Mucosa of descending colon (tissue), 3 donors: ENCODE measurements at places on chromosomes 5 and 9.

GRCh38 chr5:116605310-116606070 lies 30.9 kb upstream of the SEMA6A start:
- no peak for DNase-seq

- no peak for DNase-seq
These were observed 455.1 kb upstream of the TLE4 start for GRCh38 chr9:79116709-79117108.

GRCh38 chr5:107388141-107388861 lies 282.4 kb downstream of the EFNA5 start:
- no peak for DNase-seq

GRCh38 chr5:10775646-10776045 lies 14.6 kb upstream of the DAP start:
- DNase-seq: no peak

DNA sequence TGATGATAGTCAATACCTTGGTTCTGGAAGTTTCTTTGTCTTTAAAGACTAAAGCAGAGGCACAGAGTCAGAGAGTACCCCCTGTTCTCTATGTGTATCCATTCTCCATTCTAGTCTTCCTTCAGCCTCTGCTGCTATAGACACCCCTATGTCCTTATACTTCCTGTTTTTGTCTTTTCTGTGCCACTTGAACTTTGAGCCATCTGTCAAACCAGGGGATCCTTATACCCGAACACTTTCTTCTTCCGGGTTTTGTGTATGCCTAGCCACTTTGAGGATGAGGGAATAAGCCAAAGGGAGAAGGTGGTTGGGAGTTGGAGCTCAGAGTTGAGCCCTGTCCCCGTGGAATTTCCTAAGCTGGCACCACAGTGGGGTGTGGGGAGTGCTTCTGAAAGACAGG lies 61.1 kb upstream of the IL6ST start:
- no peak for DNase-seq

- no peak for DNase-seq
These were observed 19.2 kb upstream of the HEXB start for GRCh38 chr5:74665816-74666215.

- DNase-seq: no peak
These were observed 133.4 kb downstream of the MRPL36 start for GRCh38 chr5:1666221-1666620.

GRCh38 chr5:174057206-174057605 lies 11.7 kb downstream of the NSG2 start:
- no peak for DNase-seq

- no peak for DNase-seq
These were observed 155.6 kb downstream of the PHF2 start for GRCh38 chr9:93731963-93732362.

DNA sequence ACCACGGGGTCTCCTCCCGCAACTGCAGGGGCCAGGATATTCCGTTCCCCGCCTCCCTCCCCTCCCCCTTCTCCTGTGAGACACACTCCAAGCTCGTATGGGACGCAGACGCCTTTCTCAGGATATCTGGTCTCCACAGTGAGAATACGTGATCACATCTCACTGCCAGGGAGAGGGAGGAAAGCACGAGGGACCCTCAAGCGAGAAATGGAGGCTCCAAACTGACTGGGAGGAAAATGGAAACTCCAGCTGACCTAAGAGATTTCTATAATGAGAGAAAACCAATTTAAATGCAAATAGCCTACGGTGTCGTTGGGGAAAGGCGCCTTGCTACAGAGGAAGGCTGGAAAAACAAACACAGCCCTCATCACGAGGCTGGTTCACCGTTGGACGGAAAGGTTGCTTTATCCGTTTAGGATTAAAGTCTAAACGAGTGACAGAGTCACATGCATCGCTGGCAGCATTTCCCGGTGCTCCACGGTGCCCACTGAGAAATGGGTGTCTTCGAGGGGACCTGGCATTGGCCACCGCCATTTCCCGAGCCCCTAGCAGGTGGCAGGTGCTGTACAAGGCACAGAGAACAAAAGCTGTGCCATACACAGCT lies 116.9 kb upstream of the CPEB4 start:
- DNase-seq: peak; percentile 61

GRCh38 chr5:9877488-9877887 lies 247.3 kb upstream of the TAS2R1 start:
- DNase-seq: no peak

DNA sequence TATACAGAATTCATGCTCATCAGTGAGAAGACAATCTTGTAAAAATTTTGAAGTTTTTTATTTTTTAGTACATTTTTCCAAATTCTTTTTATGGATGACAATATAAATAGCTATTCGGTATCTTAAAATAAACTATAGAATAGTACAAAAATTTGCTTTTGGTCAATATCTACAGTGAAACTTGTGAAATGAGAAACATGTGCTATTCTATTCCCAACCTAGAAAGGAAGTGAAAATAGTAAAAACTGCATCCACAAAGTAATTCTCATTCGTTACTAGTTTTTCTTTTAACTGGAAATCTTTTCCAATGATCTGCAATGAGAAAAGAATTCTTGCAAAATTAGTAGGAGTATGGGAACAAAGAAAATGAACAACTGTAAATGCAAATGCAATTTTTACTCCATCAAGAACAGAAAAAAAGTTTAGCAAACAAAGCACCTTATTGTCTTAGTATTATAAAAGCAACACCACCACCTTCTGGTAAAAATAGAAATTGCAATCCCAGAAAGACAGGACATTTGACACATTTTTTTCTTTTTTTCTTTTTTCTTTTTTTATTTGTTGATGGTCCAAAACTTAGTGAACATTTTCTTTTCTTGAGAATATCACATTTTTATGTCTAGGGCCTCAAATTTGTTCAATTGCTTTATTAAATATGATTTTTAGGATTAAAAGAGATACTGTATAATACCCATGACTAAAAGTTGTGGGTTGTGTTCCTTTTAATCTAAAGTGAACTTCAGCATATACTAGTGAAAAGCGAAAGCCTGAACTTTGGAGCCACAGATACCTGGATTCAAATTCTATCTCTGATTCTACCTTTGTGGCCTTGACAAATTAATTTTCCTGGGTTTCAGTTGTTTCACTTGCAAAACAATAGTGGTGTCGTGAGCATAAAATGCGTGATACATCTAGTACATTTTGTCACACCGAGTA lies 72.3 kb downstream of the SLCO4C1 start:
- DNase-seq: no peak

- DNase-seq: peak; percentile 61
These were observed 6.1 kb downstream of the SUSD3 start for GRCh38 chr9:93064392-93065134.

GRCh38 chr5:120152472-120152871 lies 311.6 kb upstream of the PRR16 start:
- DNase-seq: no peak

DNA sequence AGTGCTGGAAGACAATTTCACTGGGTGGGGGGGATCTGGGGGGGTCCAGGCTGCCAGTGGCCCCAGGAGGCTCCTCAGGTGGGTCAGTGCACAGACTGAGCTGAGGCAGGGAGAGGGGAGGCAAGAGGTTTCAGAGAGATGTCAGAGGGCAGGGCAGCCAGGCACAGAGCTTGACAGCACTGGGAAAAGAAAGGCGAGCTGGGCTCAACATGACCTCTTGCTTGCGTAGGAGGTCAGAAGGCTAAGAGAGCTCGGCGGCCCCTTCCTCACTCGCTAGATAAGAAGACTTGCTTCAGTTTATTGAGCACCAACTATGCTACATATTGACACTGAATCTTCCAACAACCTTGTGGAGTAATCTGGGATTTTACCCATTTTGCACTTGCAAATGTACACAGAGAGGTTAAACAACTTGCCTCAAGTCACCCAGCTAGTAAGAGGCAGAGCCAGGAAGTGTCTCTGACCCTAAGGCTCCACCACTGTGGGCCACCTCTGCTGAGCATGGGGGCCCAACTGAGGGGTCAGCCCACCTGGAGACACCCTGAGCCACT lies 3.5 kb downstream of the PDLIM7 start:
- DNase-seq: no peak

DNA sequence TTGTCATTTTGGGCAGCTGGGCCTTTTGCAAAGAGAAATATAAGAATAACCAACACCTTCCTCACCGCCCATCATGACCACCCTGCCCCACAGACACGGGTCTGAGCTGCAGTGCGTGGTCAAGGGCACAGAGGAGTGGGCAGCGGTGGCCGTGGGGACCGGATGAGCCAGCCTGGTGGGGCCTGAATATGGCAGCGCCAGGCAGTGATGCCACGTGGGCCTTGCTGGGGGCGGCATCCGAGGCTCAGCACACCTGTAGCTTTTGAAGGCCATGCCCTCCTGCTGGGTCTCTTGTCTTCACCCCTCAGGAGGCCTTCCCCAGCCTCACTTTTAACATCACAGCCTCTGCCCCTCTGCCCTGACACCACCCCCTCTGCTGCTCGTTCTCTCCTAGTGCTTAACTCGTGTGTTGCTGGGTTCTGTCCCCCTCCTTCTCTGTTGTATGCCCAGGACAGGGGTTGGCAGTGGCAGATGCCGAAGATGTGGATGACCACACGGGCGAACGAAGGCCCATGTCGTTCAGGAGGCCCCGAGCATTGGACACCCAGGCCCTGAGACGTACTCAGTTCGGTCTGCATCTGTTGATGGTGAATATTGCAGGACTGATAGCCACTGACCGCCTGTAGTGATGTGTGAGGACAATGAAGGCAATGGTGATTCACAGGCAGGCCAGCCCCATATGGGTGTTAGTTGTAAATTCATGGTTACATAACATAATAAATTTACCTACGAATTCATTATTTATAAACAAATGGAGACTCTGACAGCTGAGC lies 46.0 kb downstream of the AHRR start:
- peak; percentile 1 for DNase-seq

DNA sequence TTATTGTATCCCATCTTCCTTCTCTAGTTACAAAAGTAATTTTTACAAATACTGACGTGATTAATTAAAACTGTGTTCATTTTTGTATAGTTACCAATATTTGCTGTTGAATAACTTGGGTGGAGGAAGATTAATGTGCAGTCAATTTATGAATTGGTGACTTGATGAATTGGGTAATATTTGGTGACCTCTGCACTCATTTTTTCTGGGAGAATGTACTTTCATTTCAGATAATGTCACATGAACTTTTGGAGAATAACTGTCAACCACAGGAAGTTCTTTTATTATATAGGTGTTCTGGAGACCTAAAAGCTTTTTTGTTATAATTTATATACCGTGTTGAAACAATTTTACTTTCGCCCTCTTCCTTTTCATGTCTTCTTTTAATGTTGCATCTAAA lies 26.4 kb upstream of the FKTN start:
- DNase-seq: no peak
